T-helper 17 cell (primary cell): ENCODE measurements at places on chromosomes 3 and 15.

DNA sequence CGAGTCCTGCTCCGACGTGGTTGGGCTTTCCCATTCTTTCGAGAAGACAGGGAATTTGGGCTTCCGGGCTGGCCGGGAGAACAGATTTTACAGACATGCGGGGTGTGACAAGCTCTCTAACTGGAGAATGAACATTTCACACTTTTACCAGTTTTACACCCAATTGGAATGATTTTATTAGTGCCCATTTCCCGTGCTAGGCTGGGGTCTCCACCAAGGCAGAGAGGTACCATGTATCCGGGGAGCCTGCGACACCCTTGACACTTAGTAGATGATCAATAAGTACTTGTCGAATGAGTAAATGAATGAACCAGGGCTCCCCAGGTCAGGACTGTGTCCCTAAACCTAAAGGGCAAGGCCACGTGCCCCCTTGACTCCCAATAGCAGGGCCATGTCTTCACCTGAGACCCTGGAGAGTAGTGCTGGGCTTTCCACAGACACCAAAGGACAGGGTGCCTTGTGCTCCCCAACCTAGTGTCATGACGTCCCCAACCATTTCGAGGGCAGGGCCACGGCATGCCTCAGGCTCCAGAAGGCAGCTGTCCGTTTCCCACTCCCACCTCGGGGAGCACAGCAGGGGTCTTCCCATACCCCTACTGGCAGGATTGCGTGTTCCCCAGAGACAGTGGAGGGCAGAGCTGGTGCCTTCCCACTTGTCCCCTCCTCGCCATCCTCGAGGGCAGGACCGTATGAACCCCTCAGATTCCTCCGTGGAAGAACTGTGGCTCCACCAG is 679 bp upstream of the MYD88 start:
- no peak for DNase-seq

DNA sequence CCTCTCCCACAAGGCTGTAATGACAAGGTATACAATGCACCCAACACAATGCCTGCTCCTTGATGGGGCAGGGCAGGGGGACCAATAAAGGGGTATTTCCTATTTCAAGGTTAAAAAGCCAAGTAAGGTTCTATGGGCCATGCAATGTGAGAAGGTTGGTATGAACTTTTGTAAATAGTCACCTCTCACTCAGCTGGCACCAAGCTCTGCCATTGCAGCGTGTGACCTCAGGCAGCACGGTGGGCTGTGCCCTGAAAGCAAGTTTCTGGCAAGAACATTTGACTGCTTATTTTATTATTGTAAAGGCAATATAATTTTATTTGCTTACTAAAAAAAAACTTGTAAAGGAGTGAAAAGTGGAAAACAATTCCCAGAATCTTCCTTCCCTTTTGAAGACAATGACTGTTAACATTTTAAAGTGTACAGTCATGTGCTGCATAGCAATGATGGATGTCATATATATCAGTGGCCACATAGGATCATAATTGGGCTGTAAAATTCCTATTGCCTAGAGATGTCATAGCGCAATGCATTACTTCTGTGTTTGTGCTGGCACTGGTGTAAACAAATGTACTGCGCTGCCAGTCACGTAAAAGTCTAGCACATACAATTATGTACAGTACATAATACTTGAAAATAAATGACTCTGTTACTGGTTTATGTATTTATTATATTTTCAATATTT is 167.3 kb upstream of the RORA start:
- no peak for DNase-seq

GRCh38 chr15:22980189-22981050 is at the start of gene CYFIP1:
Gene CYFIP1, minus strand, starts transcription at chr15:22980368. Its CDS starts 33,083 bp downstream, at chr15:22947285.
- DNase-seq: peak; percentile 12

DNA sequence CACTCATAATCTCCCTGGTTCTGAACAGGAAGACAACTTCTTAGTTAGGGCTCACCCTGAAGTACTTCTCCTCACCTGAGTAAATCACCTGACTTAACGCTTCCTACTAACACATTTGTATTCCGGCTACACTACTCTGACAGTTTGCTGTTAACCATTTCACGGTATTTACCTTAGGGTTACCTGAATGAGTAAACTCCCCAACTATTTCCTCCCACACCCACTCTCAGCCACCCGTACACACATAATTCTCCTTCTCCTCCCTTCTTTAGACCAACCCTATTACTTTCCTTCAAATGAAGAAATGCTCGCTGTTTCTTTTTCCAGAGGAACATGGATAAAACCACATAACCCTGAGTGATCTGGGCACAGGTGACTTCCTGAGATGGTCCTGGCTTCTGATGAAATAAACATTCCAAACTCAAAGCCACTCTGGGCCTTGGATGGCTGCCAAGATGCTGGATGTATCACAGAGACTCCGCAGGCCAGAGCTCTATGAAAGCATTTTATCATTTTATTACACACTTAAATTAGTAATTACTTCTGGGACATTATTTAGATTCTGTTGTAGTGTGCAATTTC is 183.6 kb upstream of the ATP11B start:
- no peak for DNase-seq

- no peak for DNase-seq
These were observed 32.5 kb downstream of the RFTN1 start for GRCh38 chr3:16480861-16481545.

GRCh38 chr15:90872486-90873184 is 4.2 kb downstream of the FURIN start:
- DNase-seq: no peak

DNA sequence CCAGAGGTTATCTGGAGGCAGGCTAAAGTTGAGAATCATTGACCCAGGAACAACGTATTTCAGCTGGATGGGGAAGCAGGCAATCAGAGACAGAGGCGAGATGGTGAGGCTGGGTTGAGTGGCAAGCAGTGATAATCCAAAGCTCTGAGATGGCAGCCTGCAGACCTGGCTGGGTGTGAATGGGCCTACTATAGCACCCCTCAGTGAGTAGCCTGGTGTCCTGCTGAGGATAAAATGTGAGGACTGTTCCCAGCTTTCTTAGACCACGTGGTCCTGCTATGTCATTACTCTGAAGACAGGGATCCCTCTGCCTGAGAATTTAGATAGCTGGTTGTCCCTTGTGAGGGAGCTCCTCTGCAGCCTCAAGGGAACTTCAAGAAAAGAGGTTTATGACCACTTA is 141.5 kb downstream of the ARPP21 start:
- no peak for DNase-seq

DNA sequence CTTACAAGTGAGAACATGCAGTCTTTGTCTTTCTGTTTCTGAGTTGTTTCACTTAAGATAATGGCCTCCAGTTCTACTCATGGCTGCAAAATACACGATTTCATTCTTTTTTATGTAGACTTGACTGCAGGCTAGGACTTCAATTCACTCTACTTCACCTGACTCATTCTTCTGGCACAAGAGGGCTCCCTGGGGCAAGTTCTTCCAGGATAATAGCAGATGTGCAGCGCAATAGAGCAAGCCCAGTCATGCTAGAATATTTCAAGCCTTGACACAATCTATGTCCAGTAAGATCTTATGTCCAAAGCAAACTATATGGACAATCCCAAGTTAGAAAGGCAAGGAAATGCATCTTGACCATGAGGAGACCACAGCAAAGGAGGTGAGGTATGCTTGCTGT is 211.7 kb upstream of the GADL1 start:
- no peak for DNase-seq

- no peak for DNase-seq
These were observed 41.0 kb upstream of the IREB2 start for GRCh38 chr15:78396976-78397375.

- no peak for DNase-seq
These were observed 2.4 kb downstream of the ANPEP start for GRCh38 chr15:89812011-89812846.

DNA sequence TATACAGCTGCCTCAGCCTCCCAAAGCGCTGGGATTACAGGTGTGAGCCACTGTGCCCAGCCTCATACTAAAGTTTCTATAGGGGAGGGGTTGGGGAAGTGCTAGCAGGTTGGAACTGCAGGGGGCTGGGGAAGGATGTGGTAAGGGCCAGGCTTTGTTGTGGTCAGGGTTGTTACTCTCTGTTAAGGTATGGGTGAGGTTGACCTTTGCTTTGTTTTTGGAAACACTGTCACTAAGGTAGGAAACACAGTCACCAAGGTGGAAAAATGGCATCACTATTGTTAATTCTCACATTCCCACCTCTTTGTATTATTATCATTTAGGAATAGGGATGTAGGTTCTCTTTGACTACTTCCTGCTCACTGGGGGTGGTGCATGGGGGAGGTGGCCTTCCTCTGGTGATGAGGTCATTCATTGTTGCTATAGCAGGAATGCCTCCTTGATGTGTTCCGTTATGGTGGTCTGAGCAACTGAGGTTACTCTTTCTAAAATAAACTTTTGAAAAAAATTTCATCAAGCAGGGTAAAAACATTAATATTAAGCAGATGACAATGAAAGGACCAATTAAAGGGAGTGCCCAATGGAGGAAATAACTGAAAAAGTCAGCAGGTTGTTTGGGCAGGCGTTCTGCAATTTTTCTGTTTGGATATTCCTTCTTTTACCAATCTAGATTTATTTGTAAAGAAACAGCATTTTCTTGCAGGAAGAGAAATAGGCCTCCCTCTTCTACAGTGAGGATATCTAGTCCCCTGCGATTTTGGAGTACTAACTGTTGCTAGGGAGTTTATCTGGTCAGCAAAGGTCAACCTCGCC is 150.5 kb downstream of the WDR76 start:
- no peak for DNase-seq

GRCh38 chr3:170740726-170741591 is 129.0 kb downstream of the RPL22L1 start:
- no peak for DNase-seq

DNA sequence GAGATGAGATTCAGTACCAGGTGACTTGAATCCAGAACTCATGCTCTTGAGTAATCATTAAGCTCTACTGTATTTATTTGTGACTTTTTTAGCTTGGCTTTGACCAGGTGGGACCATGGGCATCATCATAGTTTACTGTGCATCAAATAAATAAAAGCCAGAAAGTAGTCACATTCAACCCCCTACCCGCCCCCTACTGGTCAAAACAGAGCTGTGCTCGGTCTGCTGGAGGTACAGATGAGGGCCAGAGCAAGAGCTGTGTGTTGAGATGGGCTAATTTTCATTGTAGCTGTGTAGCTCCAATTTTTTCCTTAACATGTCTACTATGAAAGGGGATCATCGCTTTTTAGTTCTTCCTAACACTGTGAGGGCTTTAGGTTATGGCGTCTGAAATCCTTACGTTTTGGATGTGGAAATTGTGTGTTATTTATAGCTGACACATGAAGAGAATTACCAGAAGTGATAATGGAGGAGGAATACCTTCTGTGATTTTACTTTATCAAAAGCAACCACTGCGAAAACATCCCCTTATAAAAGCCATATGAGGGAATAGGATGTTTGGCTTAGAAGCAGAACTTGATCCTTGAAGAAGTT is 375.1 kb downstream of the PTPRG start:
- no peak for DNase-seq

DNA sequence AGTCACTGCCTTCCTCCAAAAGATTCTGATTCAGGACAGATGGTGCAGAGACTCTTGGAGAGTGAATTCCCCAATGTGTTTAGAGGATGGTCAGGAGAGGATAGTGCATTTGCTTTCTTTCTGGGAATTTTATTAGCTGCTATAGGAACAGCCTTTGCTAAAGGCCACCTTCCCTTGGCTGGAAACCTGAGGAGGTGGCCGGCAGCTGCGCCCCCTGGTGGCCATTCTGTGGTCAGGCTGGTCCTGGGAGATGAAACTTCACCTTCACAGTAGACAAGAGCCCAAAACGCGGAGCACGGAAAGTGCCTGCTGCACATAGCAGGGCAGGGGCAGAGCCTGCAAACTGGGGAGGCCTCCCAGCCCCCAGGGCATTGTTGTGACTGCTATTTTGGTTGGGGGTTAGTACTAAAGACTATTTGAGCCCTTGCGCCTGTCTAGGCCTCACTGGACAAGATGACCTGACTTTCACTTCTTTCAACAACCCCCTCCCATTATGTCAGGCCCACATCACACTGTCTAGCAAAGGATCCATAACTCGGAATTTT is 34.3 kb downstream of the SEC22C start:
- peak; percentile 49 for DNase-seq

GRCh38 chr3:4731543-4732111 is 238.5 kb downstream of the ITPR1 start:
- DNase-seq: no peak

GRCh38 chr3:55524565-55525244 is 37.6 kb upstream of the WNT5A start:
- DNase-seq: no peak

GRCh38 chr3:195822131-195822696 is 10.5 kb upstream of the MUC4 start:
- no peak for DNase-seq

DNA sequence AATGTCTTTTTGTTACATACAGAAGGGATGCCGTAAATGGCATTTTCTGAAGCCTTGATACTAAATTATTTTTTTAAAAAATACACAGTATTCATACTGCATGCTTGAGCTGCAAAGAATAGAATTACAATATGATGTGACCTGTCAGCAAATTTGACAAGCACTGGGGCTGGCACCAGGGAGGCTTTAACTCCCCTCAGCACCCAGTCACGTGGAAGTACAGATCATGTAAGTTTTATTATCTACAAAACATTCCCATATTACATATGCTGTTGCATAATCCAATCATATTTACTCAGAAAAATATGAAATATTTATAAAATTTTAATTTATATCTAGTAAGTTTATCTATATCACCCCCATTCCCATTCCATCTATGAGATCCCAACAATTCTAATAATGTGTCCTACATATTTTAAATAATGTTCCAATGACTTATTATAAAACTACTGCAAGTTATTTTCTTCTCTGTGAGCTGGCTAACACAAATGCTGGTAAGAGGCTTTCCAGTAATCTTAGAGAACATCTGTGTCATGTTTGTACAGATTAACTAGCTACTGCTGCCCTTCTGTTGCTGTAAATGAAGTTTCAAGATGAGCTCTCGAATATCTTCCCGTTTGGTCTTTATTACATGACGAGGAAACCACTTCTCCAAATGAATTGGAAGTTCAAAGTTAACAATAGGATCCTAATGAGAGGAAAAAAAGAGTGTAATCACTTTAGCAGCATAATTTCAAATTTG is 5.2 kb upstream of the IMPG2 start:
- DNase-seq: no peak

DNA sequence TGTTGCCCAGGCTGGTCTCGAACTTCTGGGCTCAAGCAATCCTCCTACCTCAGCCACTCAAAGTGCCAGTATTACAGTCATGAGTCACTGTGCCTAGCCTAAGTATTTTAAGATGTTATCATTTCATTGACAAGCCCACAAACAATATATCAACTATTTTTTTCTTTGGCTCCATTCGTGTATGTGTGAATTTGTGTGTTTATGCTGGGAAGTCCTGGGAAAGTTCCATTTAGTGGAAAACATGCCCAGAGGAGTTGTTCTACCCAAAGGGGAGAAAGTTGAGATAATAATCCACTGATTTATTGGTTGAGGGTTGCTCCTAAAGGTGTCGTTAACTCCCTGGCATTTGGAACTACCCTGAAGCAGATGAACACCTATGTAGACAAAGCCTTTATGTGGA is 58.8 kb downstream of the KIF9 start:
- DNase-seq: no peak

GRCh38 chr15:53694476-53694874 is 65.0 kb downstream of the WDR72 start:
- DNase-seq: no peak
